ENCODE measurements at places on chromosomes 1 and 21. TPM values are rescaled to one million over a fixed set of nuclear protein-coding genes. Genes with fewer than 3 reads are reported as not detected.

FAM72B gene
- total RNA-seq = 24.1 TPM

NFASC gene
- total RNA-seq = 0.14 TPM

CYP4Z1 gene
- total RNA-seq = not detected

MAN1C1 gene
- total RNA-seq = 20.5 TPM

SPRR2B gene
- not detected for total RNA-seq

SPATA21 gene
- not detected for total RNA-seq

CELA3A gene
- not detected for total RNA-seq

C2CD2 gene
- total RNA-seq = 9.4 TPM

FCRL5 gene
- 0.37 TPM for total RNA-seq

WDR77 gene
- total RNA-seq = 35.9 TPM

REN gene
- total RNA-seq = not detected

MYOC gene
- not detected for total RNA-seq

C1QC gene
- total RNA-seq = 1.7 TPM

LHX8 gene
- total RNA-seq = not detected

PDZK1 gene
- 0.51 TPM for total RNA-seq

- no peak for DNase-seq
Measured at GRCh38 chr1:91171898-91172297, 150.1 kb upstream of the ZNF644 start.

DNA sequence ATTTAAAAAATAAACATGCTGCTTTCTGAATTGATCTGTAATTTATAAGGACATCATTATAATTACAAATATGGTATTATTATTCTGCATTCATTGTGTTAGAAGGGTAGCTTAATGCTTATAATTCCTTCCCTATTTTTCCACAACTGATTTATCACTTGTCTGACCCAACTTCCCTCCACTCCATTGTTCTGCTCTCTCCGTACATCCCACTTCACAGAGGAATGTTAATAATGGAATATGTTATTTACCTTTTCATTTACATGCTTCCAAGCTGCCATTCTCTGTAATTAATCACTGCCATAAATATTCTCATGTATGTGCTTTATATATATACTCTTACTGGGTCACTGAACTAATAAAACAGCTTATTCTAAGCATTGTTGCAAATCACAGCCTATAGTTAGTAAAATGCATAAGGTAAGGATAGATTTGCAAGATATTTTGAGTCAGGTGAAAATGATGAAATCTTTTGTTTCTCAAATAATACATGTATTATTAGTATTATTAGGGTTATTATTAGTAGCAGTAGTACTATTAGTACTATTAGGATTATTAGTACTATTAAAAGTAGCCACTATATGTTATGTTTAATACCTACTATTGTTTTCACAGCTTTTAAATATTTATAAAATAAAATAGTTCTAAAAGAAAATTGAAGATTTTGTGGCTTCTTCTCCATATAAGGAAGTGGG, 70.6 kb upstream of the NEK7 start:
- no peak for DNase-seq

DNA sequence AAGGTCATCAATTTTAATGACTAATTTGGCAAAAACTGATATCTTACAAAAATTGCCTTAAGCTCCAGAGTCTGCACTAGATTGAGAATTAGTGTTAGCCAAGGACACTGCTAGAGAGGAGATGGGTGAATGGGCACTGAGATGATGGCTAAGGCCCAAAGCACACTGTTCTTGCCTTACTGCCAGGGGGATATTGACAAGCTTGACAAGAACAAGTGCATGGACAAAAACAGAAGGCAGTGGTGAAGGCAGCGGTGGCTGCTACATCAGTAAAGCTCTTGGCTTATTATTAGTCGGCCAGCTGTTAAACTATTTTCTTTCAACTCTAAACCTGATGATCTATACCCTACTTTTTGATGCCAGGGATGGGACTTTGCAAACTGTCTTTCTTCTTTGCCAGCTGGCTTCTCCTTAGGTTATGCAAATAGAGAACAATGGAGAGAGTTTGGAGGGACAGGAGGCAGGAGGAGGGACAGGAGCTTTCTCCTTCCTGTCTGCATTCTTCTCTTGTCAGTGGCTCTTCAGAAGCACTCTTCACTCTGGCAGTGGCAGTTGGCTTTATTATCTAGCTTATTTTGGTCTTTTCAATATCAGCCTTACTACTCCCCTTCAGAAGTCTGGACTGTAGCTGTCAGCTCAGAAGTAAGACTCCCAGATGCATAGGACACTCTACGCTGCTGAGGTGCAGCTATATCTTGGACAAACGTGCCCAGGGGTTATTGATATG, 853.5 kb upstream of the TMPRSS15 start:
- no peak for DNase-seq

DNA sequence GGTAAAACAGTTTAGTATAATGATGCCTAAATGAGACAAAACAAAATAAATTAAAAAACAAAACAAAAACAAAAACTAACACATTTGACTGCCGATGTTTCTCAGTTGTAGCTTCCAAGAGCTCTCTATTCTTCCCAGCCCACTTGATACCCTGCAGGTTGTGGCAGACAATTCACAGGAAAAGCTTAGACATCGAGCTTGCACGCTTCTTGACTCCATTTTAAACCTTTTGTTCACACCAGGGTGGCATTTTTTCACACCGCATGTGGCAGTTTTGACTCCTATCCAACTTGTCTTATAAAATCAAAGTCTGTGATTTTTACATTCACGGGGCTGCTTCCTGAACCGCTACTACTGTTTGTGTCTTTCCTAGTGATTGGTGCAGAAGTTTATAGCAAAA, 575.9 kb downstream of the USP25 start:
- no peak for DNase-seq

- no peak for DNase-seq
Measured at GRCh38 chr21:40080385-40080784, 213.1 kb downstream of the PCP4 start.

DNA sequence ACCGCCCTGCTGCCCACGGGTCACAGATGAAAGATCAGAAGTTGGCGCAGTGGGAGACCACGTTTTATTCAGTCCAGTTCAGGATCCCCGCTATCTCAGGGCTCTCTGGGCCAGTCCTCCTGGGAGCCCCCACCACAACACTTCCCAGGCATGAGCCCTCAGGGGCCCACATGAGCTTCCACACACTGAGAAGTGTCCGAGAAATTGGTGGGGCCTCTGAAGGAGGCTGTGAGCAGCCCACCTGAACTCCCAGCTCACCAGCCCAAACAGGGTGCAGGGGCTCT, 12.1 kb downstream of the TRIM46 start:
- no peak for DNase-seq

- no peak for DNase-seq
Measured at GRCh38 chr1:118563981-118564951, 379.2 kb upstream of the SPAG17 start.

- DNase-seq = no peak
Measured at GRCh38 chr1:54253480-54253879, 53.5 kb downstream of the MRPL37 start.

DNA sequence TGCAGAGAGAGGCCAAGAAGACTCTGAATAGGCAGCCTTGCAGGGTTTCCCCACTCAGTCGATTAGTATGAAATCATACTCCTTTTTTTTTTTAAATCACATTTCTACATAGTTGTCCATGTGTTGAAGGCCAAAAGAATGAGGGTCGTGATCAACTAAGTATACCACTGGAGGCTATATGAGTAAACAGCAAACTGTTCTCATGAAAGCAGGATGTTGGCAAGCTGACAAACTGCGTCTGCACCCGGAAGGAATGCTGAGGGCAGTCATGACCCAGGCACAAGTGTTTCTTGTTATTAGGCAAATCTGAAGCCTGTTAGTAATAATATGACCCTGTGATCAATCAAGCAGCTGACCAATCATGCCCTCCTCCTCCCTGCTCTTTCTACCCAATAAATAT, 213.2 kb downstream of the USH2A start:
- DNase-seq = no peak

DNA sequence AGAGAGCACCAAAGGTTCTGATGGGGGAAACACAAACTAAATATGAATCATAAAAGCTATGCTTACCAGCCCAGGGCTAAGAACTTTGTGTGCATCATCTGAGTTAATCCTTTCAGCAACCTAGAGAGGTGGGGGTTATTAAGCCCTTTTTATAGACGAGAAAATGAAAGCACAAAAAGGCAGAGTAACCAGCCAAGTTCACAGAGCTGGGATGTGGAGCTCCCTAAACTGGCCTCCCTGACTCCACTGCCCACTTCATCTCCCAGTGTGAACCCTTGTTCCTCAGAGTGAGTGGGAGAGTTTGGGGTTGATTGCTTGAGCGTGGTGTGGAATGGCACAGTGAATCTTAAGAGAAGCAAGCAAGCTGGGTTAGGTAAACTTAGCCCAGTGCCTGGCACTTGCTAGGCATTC, 10.8 kb upstream of the BCAR3 start:
- no peak for DNase-seq

DNA sequence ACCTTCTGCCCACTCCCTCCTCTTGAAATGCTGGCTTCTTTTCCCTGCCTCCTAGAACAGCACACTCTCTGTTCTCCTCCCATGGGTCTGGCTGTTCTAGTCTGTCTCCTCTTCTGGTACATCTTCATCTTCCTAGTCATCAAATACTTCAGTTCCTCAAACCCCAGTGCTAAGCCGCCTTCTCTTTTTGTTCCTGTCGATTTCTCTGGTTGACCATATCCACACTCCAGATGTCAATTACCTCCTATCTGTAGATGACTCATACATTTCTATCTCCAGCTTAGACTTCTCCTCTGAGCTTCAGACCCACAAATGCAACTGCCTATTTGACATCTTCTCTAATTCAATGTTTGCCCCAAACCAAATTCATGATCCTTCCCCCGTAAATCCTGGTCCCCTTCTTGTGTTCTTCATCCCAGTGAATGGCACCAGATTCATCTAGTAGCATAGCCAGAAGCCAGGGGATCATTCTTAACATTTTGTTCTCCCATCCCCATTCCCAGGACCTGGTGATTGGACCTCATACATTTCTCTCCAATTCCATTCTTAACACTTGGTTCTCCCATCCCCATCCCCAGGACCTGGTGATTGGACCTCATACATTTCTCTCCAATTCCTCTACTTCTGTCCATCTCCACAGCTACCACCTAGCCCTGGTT, 35.9 kb downstream of the USP24 start:
- DNase-seq = no peak

- no peak for DNase-seq
Measured at GRCh38 chr1:163395790-163396189, 74.0 kb downstream of the NUF2 start.

- DNase-seq = no peak
Measured at GRCh38 chr1:15948091-15948591, 27.8 kb downstream of the ZBTB17 start.

DNA sequence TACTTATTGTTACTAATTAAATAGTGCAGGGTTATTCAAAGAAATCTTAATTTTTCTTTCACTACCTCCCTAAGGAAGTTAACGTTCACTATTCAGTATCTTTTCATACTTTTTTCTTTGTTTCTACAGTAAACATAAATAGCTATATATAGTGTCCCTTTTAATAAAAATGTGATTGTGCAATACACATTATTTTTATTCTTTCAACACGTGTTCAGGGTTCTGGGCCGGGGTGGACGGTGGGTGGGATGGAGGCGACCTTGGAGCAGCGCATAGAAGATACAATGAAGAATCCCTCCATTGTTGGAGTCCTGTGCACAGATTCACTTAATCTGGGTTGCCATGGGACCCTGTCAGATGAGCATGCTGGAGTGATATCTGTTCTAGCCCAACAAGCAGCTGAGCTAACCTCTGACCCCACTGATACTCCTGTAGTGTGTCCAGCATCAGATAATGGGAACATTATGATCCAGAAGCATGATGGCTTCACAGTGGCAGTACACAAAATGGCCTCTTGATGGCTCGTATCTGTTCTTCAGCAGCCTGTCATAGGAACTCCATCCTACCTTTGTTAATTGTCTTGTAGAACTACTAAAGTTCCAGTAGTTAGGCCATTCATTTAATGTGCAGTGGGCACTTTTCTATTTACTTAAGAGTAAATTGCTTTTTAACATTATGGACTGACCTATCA, 155.9 kb upstream of the L1TD1 start:
- DNase-seq = no peak

DNA sequence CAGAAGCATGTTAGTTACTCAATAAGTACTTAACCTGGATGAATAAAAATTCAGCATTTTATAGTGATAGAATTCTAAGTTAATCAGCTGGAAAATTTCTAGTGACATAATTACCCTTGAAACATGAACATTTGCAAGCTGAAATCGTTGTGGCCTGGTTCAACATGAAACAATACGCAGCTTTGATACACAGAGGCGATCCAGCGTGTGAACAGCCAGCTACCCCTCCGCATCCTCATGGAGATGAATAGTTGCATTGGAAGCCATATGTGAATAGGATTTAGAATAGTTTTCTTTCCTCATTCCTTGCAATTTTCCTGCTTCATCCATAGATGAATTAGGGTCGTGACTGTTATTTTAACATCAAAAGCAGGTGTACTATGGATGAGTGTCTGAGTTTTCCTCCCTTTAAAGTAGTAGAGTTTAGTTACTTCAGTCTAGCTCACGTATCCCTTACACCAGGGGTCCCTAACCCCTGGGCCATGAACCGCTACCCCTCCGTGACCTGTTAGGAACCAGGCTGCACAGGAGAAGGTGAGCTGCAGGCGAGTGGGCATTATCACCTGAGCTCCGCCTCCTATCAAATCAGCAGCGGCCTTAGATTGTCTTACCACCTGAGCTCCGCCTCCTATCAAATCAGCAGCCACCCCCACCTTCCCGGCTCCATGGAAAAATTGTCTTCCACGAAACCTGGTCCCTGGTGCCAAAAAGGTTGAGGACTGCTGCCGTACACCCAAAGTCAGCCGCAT, 6.2 kb upstream of the TARBP1 start:
- no peak for DNase-seq

DNA sequence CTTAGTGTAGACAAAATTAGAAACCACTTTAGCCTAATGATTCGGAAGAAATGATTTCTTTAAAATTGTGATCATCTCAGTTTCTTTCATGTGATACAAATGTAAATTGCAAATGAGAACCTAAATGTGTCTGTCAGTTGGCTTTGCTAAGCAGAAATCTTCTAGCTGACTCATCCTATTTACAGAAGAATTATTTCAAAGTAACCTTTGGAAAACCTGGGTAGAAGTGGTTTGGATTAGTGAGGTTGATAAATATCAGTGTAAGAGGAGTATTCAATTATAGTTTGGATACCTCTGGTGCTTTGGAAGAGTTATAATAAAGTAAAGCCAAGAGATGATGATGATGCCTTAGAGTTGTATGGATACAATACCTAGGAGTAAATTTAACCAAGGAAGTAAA, 37.4 kb downstream of the CC2D1B start:
- DNase-seq = no peak

DNA sequence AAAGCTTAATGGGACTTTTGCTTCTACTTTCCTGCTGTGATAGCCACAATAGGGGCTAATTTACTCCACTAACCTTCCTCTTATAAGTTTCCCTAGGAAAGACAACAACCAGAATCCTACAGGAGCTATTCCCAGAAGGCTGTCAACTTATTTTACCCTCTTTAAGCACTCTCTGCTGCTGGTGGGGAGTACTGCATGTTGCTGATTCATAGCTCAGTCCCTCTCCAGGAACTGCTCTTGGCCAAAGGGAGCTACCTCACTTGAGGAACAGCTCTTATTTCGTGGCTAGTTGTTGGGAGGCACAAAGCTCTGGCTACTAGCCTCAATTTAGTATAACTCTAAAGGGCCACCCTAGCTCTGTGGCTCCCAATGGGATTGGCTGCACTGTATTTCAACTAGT, 37.2 kb downstream of the ADSS2 start:
- no peak for DNase-seq
